ENCODE measurements at places on chromosomes 2 and 18. TPM values are rescaled to one million over a fixed set of nuclear protein-coding genes. Genes with fewer than 3 reads are reported as not detected.

- DNase-seq: peak; percentile 18
Observed at GRCh38 chr2:217489145-217489960, 513.4 kb downstream of the TNS1 start.

GRCh38 chr2:147320146-147320545 is 524.7 kb upstream of the ACVR2A start:
- no peak for DNase-seq

- DNase-seq: no peak
Observed at GRCh38 chr2:241706537-241706936, 4.7 kb downstream of the ING5 start.

DNA sequence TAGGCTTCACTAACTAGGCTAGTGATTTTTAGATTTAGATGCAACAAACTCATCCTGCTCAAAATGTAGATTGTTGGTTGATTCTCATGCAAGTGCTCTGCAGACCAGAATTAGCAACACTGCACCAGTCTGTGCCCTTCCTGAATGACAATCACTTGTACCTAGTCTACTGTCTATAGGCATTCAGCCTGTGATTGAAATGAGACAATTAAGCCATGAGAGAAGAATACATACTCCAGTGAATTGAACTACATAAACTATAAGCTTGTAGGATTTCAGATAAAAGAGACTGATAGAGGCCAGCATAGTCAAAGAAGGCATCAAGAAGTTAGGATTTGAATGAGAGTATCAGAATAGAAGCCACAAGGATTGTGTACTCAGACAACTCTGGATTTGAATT is 138.3 kb upstream of the NRXN1 start:
- DNase-seq: no peak

- peak; percentile 72 for DNase-seq
Observed at GRCh38 chr2:235011607-235011928, 59.8 kb downstream of the SH3BP4 start.

- peak; percentile 16 for DNase-seq
Observed at GRCh38 chr18:38539371-38539770, 973.8 kb upstream of the CELF4 start.

GRCh38 chr18:79511271-79511670 is 115.5 kb downstream of the NFATC1 start:
- DNase-seq: no peak

GCG gene
- not detected for total RNA-seq

Data from GM23338 (cell line).